GM23248 (cell line): ENCODE measurements at places on chromosomes 5 and 9.
A peak's percentile ranks its signal among the peaks of the same experiment; 100 is the strongest.

DNA sequence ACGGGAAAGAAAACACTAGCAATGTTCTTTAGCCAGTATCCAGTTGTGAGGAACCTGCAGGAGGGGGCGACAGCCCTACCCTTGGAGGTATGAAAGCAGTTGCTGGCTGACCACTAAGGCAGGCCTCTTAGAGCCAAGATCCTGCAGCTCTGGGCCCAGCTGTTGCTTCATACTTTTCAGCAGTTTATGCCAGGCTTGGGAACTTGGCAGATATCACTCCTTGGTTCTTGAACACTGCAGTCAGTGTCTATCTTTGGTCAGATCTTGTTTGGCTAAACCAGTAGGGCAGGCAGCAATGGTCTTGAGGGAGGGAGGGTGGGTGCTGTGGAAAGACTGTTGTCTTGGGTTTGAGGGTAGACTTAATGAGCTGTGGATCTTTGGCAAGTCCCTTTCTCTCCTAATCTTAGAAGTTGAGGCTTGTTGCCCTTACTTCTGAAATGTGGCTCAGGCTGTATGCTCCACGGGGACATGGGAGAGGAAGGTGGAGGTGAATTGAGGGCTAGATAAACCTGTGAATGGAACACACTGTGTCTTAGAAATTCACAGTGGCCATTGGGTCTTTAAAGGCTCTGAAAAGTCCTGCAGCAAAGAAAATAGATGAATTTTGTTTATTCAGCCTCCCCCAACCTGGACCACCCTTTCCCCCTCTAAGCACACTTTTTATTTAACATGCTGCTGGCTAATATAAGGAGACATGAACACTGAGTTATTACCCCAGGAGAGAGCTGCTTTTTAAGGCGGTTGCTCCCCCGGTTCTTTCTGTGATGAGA lies 37.5 kb downstream of the ZNF618 start:
- DNase-seq, result peak; percentile 7

- no peak for DNase-seq
These were observed 344.1 kb downstream of the SEMA5A start for GRCh38 chr5:9201761-9202160.

DNA sequence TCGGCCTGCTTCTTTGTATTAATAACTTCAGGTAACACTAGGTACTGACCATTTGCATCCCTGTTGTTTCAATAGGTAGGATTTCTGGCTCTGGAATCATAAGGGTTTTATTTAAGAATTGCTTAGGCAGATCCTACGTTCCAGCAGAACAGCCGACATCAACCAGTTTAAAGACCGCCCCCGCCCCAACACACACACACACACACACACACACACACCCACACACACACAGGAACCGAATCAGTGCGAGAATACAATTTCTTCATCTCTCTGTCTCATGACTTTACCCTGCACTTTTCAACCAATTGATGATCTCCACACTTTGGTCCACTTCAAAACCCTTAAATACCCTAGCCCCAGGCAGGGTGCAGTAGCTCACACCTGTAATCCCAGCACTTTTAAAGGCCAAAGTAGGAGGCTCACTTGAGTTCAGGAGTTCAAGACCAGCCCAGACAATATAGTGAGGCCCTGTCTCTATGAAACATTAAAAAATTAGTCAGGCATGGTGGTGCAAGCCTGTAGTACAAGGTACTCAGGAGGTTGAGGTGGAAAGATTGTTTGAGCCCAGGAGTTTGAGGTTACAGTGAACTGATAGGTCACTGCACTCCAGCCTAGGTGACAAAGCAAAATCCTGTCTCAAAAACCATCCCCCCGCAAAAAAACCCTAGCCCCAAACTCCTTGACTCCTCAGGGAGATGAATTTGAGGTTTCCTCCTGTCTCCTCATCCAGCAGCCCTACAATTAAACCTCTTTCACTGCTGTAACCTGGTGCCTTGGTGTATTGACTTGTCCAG lies 2.7 kb upstream of the MTMR12 start:
- DNase-seq, result no peak

- no peak for DNase-seq
These were observed 147.6 kb downstream of the SEMA5A start for GRCh38 chr5:9398227-9398626.

DNA sequence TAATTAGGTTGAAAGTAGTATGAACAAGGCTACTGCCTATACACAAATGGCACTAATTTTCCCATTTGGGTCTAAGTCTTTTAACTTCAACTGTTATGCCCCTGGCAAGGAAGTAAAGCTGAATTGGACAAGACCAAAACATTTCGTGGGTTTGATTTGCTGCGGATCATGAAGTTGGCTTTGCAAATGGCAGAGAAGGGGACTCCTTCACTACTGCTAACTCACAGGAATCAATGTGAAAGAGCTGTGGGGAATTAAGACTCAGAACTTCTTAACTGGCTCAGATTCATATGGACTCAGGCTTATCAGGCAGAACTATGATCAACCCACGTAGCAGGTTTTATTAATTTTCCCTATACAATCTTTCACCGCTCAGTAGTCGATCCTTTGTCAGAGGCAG lies 73.8 kb upstream of the IFNE start:
- peak; percentile 40 for DNase-seq

DNA sequence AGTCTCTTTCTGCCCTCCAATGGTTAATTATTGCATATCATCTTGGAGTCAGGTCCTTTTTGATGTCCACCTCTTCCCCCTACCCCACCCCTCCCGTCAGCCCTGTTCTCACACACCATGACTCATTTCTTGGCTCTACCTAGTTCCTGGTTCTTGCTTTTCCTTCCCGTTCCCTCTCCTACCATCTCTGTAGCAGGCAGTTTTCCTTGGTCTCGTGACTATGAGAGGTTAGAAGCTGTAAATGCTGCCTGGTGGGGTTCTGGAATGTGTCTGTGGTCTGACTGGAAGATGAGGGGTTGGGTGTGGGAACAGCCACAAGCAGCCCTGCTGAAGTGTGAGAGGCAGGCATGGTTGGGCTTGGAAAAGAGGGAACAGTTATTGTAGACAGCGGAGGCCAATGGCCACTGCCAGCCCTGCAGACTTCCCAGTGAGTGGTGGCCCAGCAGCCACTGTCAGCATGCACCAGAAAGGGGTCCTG lies 18.2 kb downstream of the SLC22A5 start:
- DNase-seq, result peak; percentile 95

- DNase-seq, result no peak
These were observed 466.0 kb downstream of the CAAP1 start for GRCh38 chr9:26426551-26427131.

DNA sequence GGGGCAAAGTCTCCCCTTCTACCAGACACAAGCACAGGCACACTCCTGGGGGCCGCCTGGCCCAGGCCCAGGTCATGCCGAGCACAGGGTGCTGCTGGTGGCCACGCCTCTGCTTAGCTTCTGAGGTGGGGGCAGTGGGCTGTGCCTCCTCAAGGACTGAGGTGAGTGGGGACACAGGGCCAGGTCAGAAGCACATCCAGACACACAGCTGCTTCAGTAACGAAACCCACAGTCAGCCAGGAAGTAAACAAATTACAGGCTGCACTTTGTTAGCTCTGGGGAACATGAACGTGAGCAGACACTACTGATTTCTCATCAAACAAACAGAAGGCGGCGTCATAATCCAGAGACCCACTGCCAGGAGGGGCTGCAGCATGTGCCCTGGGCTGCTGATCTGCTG lies 192.4 kb downstream of the HSPA4 start:
- DNase-seq, result no peak

DNA sequence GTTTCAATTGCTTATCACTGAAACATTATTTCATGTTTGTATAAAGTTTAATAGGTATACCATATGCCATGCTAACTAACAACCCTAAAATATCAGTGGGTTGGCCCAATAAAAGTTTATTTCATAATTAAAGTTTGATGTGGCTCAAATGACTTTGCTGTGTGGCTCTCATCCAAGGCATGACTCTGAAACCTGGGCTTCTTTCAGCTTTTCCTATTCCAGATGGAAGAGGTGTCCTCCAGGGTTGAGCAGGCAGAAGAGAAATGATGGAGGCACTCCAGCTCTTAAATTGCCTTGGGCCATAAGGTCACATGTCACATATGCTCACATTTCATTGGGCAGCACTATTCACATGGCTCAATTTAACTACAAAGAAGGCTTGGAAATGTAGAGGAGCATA lies 101.9 kb downstream of the MACIR start:
- no peak for DNase-seq

GRCh38 chr5:129125819-129126218 lies 31.3 kb downstream of the ISOC1 start:
- no peak for DNase-seq

- peak; percentile 98 for DNase-seq
These were observed 3.4 kb downstream of the COL5A1 start for GRCh38 chr9:134644725-134645606.

GRCh38 chr9:108759399-108759798 lies 96.4 kb downstream of the ACTL7B start:
- no peak for DNase-seq

DNA sequence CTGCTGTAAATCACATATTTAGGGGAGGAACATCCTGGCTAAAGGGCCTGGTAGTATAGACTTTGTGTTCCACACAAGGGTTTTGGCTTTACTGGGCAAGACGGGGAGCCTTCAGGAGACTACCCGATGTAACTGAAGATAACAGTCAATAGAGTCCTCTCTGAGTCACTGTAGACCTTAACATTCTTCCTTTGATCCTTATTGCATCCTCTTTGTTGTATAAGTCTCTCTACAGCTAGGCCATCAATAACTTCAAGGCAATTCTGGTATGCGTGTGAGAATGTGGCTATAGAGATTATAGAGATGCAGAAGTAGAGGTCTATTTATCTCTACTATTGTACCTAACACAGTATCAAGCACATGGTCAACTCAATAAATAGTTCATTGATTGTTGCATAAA lies 67.3 kb upstream of the STK32A start:
- DNase-seq, result no peak

GRCh38 chr9:114791736-114792135 lies 14.1 kb downstream of the TNFSF15 start:
- DNase-seq, result peak; percentile 41

GRCh38 chr9:109590966-109591365 lies 92.9 kb upstream of the PTPN3 start:
- no peak for DNase-seq

DNA sequence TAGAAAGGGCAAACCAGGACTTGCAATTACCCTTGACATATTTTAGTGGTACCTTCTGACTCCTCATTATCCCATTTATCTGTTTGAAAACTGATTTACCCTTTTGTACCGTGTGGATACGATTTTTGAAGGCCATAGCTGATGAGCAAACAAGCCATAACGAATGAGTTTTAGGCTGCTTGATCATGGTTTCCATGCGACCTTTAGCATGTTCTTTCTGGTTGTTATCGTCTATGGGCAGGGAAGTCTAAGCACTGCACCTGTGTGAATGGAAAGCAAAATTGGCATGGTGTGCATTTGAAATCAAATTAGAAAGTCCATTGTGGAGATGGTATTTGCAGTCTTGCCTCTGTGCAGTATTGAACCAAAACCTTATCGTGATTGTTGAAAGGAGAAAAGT lies 127.7 kb downstream of the TLE4 start:
- DNase-seq, result no peak

DNA sequence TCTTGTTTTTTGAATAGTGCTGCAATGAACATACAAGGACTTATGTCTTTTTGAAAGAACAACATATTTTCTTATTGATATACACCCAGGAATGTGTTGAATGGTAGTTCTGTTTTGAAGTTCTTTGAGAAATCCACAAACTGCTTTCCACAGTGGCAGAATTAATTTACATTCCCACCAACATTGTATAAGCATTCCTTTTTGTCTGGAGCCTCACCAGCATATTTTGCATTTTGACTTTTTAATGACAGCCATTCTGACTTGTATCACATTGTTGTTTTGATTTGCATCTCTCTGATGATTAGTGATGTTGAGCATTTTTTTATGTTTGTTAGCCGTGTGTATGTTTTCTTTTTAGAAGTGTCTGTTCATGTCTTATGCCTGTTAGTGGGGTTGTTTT lies 524.9 kb downstream of the SEMA5A start:
- no peak for DNase-seq

GRCh38 chr9:136901516-136902258 lies 15.4 kb downstream of the TRAF2 start:
- DNase-seq, result peak; percentile 70

- peak; percentile 26 for DNase-seq
These were observed 221.3 kb upstream of the FTMT start for GRCh38 chr5:121630402-121630801.

- DNase-seq, result peak; percentile 74
These were observed 19.5 kb upstream of the ARSI start for GRCh38 chr5:150322202-150322601.

GRCh38 chr5:118778941-118779340 lies 209.4 kb downstream of the DTWD2 start:
- no peak for DNase-seq

DNA sequence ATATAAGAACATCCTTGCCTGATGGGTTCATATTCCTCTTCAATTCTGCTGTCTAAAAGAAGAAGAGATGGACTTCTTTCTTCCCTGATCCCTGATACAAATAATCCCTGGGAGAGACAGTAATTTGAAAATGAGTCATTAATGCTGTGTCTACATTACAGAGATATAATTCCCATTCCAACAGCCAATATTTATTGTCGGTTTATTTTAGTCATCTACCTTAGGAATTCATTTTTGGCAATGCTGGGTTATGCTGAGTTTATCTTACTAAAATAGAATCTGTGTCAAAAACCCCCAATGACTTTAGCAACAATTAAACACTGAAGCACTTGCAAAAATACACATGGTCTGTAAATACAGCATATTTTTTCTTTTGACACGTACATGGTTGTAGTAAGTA lies 23.9 kb downstream of the ZNF474 start:
- DNase-seq, result peak; percentile 90

- DNase-seq, result peak; percentile 65
These were observed 92.6 kb downstream of the CHSY3 start for GRCh38 chr5:129996896-129997295.

DNA sequence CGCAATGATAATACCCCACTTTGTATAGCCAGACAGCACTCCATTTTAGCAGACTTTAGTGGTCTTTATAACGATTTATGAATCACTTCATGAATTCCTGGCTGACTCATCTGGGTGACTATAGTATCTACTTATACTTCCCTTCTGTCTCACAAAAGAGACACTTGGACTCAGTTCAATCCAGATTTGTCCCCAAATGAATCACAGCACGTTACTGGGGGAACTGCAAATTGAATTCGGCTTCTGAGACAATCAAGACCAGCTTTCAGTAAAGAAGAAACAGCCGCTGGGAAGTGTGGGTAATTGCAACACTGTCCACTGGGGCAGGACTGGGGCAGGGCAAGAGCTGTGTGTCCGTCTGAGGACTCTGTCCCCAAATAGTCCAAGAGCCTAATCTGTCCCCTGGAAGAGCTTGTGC lies 337.3 kb upstream of the RFX3 start:
- DNase-seq, result peak; percentile 96

GRCh38 chr9:132241840-132242620 lies 80.2 kb downstream of the NTNG2 start:
- DNase-seq, result no peak

GRCh38 chr5:15834596-15835245 lies 334.7 kb downstream of the FBXL7 start:
- DNase-seq, result peak; percentile 89

DNA sequence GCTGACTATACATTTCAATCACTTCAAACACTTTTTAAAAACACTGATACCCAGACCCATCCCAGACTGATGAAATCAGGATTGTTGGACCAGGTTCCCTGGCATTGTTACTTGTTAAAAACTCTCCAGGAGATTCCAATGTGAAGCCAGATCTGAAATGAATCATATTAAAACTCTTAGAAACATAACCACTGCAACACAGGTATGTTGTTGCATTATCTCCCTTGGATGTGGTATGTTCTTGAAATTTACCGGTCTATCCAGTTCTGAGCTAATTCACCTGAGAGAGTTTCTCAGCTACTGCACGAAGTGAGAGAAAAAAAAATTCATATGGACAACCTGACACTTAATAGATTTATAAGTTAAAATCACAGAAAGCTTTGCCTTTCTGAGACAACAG lies 21.8 kb downstream of the MEF2C start:
- DNase-seq, result no peak

- peak; percentile 13 for DNase-seq
These were observed 599 bp downstream of the LYRM7 start for GRCh38 chr5:131171276-131171810.
